ENCODE measurements at places on chromosomes 2 and 18. TPM values are rescaled to one million over a fixed set of nuclear protein-coding genes. Genes with fewer than 3 reads are reported as not detected.

KCNG2 gene
- 0.14 TPM for polyA plus RNA-seq

XIRP2 gene
- polyA plus RNA-seq: 0.13 TPM

TMEM17 gene
- 6.5 TPM for polyA plus RNA-seq

RRM2 gene
- 59.6 TPM for polyA plus RNA-seq

CD8A gene
- 0.21 TPM for polyA plus RNA-seq

UGT1A5 gene
- polyA plus RNA-seq: not detected

CXCR4 gene
- polyA plus RNA-seq: 50.4 TPM

TCF7L1 gene
- polyA plus RNA-seq: 61.0 TPM

FN1 gene
- 530 TPM for polyA plus RNA-seq

FOSL2 gene
- polyA plus RNA-seq: 42.2 TPM

GRCh38 chr2:182668671-182669070 is 47.4 kb upstream of the DNAJC10 start:
- no peak for DNase-seq

GRCh38 chr2:102424754-102425153 is 1.8 kb downstream of the IL18RAP start:
- DNase-seq: no peak

DNA sequence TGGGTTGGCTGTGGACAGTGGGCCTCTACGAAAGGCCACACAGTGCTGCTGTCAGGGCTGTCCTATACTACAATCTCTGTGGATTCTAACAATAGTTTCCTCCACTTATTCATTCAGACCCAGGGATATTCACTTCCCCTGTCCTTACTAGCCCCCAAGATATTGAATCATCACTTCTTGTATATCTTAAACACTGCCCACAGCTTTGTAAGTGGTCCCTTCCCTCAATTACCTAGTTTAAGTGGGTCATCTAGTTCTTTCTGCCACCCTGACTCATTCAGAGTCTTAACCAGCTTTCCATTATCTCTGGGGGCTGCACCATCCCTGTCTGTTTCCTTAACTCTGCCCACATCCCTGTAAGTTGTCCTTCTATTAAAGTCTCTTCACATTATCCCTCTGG is 69.2 kb downstream of the CD28 start:
- DNase-seq: no peak

DNA sequence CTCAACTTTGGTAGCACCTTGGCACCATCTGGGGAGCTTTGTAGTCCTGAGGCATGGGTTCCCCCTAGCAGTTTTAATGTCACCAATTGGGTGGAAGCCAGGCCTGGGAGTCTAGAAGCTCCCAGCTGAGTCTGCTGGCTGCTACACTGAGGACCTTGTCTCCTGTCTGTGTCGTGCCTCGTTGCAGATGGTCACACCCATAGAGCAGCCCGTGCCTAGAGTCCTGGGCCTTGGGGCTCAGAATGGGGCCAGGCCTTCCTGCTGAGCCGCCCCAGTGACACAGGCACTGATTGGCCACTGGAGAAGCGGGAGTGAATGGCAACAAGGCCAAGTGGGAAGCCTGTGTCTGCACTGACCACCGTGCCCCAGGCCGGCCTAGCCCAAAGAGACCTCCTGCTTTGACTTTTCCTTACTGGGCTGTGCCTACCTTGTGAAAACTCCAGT is 113.2 kb downstream of the SH3RF3 start:
- no peak for DNase-seq

DNA sequence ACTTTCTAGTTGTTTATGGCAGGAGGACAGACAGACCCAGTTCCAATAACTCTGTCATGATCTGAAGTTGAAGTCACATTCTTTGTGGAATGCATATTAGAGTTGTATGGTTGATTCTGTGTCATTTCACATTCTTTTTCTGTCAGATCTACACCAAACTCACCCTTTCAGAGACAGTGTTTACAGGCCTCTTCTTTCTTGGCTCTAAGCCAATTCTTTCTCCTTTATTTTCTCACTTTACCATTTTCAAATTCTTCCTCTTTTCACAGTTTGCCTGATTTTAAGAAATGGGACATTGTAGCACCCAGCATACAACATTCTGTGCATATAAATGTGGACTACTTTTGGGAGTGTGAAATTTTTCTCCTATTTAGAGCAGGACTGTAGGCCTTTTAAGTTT is 103.7 kb downstream of the CCDC85A start:
- DNase-seq: no peak

GRCh38 chr2:222355860-222356259 is 57.1 kb upstream of the PAX3 start:
- DNase-seq: no peak

DNA sequence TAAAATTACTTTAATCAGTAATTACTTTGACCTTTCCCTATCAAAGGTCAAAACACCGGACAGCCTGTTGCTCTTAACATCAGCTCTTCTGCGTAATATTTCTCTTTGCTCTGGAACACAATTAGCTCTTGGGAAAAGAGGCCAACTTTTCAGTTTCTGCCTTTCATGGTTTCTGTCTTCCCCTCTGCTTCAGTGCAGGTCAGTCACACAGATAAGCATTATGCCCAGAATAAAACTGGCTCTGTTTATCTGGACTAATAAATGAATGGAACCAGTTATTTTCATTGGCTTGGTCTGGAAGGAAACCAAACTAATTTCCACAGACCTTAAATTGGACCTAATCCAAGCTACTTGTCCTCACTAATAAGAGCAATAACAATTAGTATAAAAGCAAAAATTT is 26.2 kb upstream of the GALNT3 start:
- no peak for DNase-seq

- DNase-seq: no peak
These were observed 129.2 kb downstream of the IKZF2 start for GRCh38 chr2:213021971-213022899.

GRCh38 chr2:241112592-241112991 is 10.5 kb upstream of the MTERF4 start:
- no peak for DNase-seq

- no peak for DNase-seq
These were observed 79.5 kb downstream of the EPHA4 start for GRCh38 chr2:221492636-221493035.
